ENCODE measurements at places on chromosomes 2 and 18. TPM values are rescaled to one million over a fixed set of nuclear protein-coding genes. Genes with fewer than 3 reads are reported as not detected.

Gene DSEL
- total RNA-seq, result 18.0 TPM

Gene HOXD9
- total RNA-seq, result not detected

Gene PARD3B
- 2.5 TPM for total RNA-seq

Gene RPRM
- total RNA-seq, result not detected

Gene HOXD3
- total RNA-seq, result not detected

Gene ERFE
- 4.2 TPM for total RNA-seq

Gene GREB1
- total RNA-seq, result 0.17 TPM

Gene LAMA3
- 1.3 TPM for total RNA-seq

Gene RMC1
- 21.6 TPM for total RNA-seq

Gene RGPD3
- total RNA-seq, result under 0.01 TPM
